Aorta (tissue), 5 donors: ENCODE measurements at places on chromosomes 12 and 14. TPM values are rescaled to one million over a fixed set of nuclear protein-coding genes. Genes with fewer than 3 reads are reported as not detected.

DNA sequence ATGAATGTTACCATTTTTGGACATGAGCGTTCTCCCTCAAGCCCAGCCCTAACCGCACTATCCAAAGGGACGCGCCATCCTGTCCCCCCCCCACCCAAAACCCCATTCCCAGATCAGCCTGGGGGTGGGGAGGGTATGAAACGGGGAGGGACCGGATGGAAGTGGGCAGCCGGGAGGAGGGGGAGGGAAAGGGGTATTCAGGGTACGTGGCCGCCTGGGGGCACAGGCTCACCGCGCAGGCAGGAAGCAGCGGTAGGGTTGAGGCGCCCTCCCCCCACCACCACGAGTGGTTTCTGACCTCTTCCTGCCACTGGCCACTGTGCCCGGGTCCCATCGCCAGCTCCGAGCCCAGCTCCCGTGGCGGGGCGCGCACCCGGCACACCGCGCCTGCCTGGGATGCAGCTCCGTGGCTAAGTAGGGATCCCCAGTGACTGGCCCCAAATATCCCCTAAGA, 1.4 kb downstream of the ACTN1 start:
- peak overlapping the region; percentile 97 for H3K27ac ChIP-seq
- peaks cover 2% of the 10 kb centered on the region for H3K4me1 ChIP-seq
- H3K36me3 ChIP-seq: no peaks in the 10 kb centered on the region
- peak overlapping the region; percentile 76 for H3K4me3 ChIP-seq
- no peaks in the 10 kb centered on the region for H3K27me3 ChIP-seq
- peak; percentile 94 for DNase-seq

GRCh38 chr14:75825147-75825592, 156.6 kb downstream of the TGFB3 start:
- H3K4me3 ChIP-seq: no peak overlapping the region
- peak overlapping the region; percentile 95 for H3K27ac ChIP-seq
- peaks cover 2% of the 10 kb centered on the region for H3K4me1 ChIP-seq
- H3K36me3 ChIP-seq: no peaks in the 10 kb centered on the region

DNA sequence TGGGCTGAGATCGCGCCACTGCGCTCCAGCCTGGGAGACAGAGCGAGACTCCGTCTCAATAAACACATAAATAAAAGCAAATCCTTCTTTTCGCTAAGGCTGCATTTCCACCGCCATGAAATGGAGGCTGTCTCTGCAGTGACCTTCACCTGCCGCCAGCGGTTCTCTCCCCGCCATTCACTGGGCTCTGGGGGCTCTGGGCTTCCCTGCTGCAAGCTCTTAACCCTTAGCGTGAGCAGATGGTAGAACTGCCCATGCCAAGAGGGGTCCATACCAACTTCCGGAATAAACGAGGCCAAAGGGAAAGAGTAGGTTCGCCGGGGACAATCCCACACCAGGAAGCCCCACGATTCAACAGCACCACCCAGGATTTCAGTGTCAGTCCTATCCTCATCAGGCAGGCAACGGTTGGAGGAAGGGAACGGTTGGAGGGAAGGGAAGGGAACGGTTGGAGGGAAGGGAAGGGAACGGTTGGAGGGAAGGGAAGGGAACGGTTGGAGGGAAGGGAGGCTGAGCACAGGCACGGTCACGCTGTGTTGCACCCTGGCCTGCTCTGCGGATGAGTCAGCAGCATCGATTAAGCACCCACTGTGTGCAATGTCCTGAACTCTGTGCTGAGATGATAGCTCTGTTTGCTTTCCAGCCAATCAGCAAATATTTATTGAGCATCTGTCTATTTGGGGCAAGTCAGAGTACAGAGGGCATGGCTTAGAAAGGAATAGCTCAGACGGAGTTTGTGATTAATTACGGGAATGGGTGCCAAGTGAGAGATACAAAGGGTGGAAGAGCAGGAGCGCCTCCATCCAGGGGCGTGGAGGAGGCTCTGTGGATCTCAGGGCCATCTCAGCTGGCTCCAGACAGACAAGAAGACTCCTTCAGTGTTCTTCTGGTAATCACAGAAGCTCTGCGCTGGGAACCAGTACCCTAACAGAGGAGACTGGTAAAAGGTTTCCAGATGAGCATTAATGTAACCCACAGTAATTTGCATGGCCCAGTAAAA, 77.9 kb downstream of the NINJ2 start:
- H3K27ac ChIP-seq: no peak overlapping the region
- H3K36me3 ChIP-seq: no peaks in the 10 kb centered on the region
- no peak overlapping the region for H3K4me3 ChIP-seq
- DNase-seq: no peak
- no peaks in the 10 kb centered on the region for H3K27me3 ChIP-seq
- H3K4me1 ChIP-seq: no peaks in the 10 kb centered on the region

CLEC4E gene
- polyA plus RNA-seq: 0.74 TPM

- H3K4me3 ChIP-seq: no peak overlapping the region
- H3K27ac ChIP-seq: no peak overlapping the region
- no peak for DNase-seq
These were observed 13.3 kb downstream of the DNM1L start for GRCh38 chr12:32692358-32692757.

IKZF4 gene
- 1.8 TPM for polyA plus RNA-seq

TBC1D30 gene
- 0.18 TPM for polyA plus RNA-seq

DNA sequence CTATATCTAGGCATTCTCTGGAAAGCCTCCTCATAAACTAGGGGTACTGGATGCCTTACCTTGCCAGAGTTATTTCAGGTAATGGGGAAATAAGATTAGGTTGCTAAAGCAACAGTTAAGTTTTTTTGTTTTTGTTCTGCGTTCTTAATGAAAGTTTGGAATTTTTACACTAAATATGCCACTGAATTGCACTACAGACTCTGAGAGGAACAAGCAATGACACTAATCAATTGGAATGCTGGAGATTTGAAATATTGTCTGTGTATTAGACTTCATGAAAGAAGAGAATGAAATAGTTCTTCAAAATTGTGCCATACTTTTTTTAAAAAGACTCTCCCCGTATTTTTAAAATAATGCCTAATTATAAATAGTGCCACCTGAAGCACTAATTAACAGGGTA, 287.8 kb downstream of the NAV3 start:
- H3K27ac ChIP-seq: no peak overlapping the region
- H3K36me3 ChIP-seq: no peaks in the 10 kb centered on the region
- no peaks in the 10 kb centered on the region for H3K4me1 ChIP-seq
- H3K4me3 ChIP-seq: no peak overlapping the region
- no peaks in the 10 kb centered on the region for H3K27me3 ChIP-seq
- no peak for DNase-seq

DNA sequence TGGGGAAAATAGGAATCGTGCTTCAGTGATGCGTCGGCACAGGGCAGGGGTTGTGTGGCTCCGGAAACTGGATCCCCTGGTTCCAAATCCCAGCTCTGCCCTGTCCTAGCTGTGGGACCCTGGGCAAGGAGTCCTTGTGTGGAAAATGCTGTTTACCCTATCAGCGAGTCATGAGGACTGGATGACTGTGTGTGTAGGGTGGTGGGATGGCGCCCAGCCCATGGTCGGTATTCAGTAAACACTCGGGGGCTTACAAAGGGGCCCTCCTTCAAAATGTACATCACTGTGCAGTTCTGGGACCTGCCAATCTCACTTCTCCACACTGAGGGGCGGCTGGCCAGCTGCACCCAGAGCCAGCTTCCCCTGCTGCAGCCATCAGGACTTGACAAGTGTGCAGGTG, 24.4 kb downstream of the BRI3BP start:
- no peak overlapping the region for H3K4me3 ChIP-seq
- no peaks in the 10 kb centered on the region for H3K36me3 ChIP-seq
- no peaks in the 10 kb centered on the region for H3K4me1 ChIP-seq
- H3K27ac ChIP-seq: no peak overlapping the region
- no peaks in the 10 kb centered on the region for H3K27me3 ChIP-seq

CEBPE gene
- not detected for polyA plus RNA-seq

GRCh38 chr14:82504894-82505293, 971.2 kb upstream of the SEL1L start:
- no peak overlapping the region for H3K27ac ChIP-seq
- no peaks in the 10 kb centered on the region for H3K4me1 ChIP-seq
- H3K27me3 ChIP-seq: no peaks in the 10 kb centered on the region
- no peaks in the 10 kb centered on the region for H3K36me3 ChIP-seq

DNA sequence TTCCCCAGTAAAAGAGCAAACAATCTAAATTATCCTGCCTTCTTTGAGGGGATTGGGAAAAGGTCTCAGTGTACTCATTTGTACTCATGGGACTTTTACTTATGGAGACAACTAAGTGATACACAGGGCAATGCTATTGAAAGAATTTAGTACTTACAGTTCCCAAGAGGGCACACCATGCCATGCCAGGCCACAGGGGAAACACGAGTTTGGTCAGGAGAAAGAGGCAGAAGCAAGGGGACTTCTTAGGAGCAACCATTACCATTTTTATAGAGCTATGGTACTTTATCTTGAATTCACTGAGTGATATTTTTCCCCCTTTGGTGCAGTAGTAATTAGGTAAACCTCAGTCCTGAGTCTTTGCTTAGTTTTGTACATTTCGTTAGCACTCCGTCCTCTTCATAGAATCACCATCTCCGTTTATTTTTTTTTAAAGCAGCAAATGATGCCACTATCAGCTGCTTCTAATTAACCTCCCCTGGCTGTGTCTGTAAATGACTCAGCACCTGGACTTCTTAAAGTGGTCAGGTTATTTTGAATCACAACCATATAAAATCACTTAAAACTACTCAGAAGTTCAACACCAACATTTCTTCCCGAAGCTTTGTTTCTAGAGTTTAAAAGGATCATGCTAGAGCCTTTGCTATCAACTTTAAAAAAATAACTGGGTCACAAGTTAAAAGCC, 5.9 kb upstream of the WASHC3 start:
- no peak overlapping the region for H3K27ac ChIP-seq
- H3K27me3 ChIP-seq: no peaks in the 10 kb centered on the region
- no peaks in the 10 kb centered on the region for H3K4me1 ChIP-seq
- no peak overlapping the region for H3K4me3 ChIP-seq

DNA sequence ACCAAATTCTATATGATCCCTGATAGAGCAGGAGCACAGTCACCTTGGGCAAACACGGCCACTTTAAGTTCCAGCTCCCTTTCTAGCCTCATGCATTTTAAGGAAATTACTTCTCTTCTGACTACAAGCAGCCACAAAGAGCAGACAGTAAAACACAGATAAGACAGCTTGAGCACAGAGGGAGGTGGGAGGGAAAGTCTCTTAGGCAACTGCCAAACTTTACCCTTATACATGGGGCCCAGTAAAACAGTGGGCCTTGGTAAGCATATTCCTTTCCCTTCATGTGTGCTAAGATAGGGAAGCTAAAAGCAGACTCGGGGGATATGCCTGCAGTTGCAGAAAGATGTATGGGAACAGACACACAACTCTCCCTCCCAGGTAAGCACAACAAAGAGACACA, 235.9 kb downstream of the CPNE8 start:
- DNase-seq: no peak
- H3K4me1 ChIP-seq: no peaks in the 10 kb centered on the region
- H3K4me3 ChIP-seq: no peak overlapping the region

GRCh38 chr12:121334513-121335343, 17.5 kb downstream of the ANAPC5 start:
- H3K36me3 ChIP-seq: peaks cover 11% of the 10 kb centered on the region
- no peak overlapping the region for H3K27ac ChIP-seq
- no peak for DNase-seq
- H3K27me3 ChIP-seq: no peaks in the 10 kb centered on the region

DNA sequence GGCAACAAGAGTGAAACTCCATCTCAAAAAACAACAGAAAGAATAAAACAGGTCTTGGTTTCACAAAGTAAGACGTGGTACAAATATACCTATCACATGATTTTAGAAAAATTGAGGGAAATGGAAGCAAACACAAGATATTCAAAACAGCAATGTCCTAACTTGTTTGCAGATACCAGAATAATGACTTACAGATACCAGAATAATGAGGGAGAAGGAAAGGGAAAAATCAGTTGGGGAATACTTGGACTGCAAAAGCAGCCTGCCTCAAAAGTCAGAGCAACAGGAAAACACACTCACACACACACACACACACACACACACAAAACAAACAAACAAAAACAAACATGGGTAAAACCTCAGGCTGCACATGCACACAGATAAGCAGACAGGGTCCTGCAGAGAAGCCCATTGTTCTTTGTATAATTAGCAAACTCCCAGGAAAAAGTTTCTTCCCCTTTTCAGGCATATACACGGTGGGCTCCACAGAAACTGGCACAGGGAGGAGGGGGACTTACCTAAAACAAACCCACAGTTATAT, 65.7 kb upstream of the CAPRIN2 start:
- no peak overlapping the region for H3K27ac ChIP-seq
- no peak overlapping the region for H3K4me3 ChIP-seq
- no peaks in the 10 kb centered on the region for H3K27me3 ChIP-seq
- DNase-seq: no peak
- H3K4me1 ChIP-seq: no peaks in the 10 kb centered on the region

DNA sequence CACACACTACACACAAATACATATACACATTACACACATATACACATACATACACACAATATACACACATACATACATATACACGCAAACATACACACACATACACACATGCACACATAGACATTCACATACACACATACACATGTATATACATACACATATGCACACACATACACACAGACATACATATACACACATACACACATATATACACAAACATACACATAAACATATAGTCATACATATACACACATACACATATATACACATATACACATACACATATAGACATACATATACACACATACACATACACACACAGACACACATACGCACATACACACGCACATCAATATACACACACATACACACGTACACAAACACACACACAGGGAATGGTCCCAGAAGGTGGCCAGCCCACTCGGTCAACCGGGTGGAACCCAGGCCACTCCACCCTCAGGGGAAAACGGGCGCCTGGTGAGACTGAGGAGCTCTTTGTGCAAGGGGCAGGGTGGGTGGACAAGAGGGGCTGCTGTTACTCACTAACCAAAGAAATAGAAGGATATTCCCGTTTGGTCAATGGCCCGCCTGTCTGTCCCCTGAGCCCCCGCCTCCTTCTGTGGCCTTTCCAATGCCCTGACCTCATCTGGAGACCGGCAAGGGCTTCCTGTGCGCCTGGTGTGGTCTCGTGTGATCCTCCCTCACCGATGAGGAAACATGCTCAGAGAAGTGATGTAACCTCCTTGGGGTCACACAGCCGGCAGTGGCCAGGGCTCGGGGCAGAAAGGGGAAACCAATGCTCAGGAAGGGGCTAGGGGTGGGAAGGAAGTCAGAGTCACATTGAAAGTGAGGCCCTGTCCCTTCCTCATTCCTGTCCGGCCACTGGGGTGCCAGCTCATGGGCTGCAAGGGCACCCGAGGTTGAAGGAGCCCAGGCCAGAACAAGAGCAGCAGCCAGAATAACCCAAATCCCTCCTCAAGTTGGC, 5.3 kb downstream of the TRPV4 start:
- H3K27ac ChIP-seq: no peak overlapping the region
- no peak overlapping the region for H3K4me3 ChIP-seq
- peak; percentile 79 for DNase-seq
- no peaks in the 10 kb centered on the region for H3K4me1 ChIP-seq

KRT3 gene
- not detected for polyA plus RNA-seq

- no peaks in the 10 kb centered on the region for H3K36me3 ChIP-seq
- no peak for DNase-seq
- H3K27me3 ChIP-seq: no peaks in the 10 kb centered on the region
- no peak overlapping the region for H3K4me3 ChIP-seq
- no peak overlapping the region for H3K27ac ChIP-seq
These were observed 15.5 kb upstream of the PCNX1 start for GRCh38 chr14:70891737-70892136.

- H3K36me3 ChIP-seq: no peaks in the 10 kb centered on the region
- H3K27me3 ChIP-seq: no peaks in the 10 kb centered on the region
- no peaks in the 10 kb centered on the region for H3K4me1 ChIP-seq
These were observed 82.6 kb downstream of the TAOK3 start for GRCh38 chr12:118290130-118290529.
